Activated CD4-positive, alpha-beta T cell treated with anti-CD3 and anti-CD28 coated beads, Interleukin-2, amount 50 U/mL, for 16 hours (primary cell): ENCODE measurements at places on chromosomes 4 and X.
A peak's percentile ranks its signal among the peaks of the same experiment; 100 is the strongest.

DNA sequence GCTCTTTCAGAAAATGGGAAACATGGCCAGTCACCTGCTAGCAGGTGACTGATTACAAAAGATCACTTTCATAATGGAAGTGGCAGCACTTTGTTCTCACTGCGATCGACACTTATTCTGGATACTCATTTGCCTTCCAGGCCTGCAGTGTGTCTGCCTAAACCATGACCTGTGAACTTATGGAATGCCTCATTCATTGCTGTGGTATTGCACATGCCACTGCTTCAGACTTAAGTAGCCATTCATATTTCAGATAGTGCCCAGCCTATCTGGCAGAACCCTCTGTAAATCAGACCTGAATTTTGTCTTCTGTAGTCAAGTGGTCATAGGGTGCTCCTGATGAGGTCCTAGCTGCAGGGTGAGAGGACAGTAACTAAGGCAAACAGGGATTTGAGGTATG is 23.3 kb upstream of the MGST2 start:
- DNase-seq = no peak

DNA sequence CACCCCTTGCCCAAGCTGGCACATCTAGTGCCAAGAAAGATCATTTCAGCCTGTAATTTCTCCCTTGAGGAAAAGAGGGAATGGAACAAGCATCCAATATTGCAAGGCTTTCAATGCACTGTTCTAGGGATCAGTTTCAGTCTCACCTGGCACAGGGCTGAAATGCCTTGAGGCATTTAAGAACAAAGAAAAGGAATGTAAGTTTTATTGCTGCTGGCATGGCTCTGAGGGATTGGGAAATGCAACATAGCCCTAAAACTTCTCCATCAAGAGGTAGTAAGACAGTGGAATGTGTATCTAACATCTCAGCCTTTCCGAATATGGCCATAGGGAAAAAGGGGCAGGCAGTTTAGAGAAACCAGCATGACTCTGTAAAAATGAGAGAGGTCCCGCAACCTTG is 732.6 kb upstream of the LCORL start:
- DNase-seq = no peak

DNA sequence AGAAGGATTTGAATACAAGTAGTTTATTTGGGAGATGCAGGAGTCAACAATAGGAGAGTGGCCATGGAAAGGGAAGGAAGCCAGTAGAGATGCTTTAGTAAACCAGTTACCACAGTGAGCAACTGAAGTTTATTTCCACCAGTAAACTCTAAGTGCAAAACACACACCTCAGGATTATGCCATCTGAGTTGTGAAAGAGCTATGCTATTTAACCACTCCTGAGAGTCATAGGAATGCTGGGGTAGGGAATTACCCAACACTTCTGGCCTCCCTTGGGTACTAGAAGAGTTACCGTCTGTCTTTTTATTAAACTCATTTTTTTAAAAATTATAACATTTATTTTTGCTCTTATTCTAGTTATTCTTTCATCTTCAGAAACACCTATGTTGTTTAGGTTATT is 834.6 kb upstream of the AMOT start:
- DNase-seq = no peak

- no peak for DNase-seq
Measured at GRCh38 chrX:69469975-69470374, 34.2 kb upstream of the NALF2 start.

DNA sequence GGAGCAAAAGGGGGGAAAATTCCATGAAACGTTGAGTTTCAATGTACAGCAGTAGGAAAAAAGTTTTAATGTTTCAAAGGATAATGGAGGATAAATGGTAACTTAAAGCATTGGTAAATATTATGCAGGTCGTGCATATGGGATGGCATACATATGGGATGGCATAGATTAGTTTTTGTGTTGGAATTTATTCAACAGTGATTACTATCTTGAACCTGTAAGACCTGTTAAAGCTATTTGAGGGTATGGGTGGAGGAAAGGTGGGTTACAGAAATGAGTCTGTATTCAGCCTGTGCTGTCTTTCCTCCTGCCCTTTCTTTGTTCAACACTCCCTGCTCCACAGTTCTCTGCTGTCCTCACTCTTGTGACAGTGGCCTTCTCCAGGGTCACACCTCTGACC is 54.6 kb downstream of the ARHGAP10 start:
- DNase-seq = no peak

DNA sequence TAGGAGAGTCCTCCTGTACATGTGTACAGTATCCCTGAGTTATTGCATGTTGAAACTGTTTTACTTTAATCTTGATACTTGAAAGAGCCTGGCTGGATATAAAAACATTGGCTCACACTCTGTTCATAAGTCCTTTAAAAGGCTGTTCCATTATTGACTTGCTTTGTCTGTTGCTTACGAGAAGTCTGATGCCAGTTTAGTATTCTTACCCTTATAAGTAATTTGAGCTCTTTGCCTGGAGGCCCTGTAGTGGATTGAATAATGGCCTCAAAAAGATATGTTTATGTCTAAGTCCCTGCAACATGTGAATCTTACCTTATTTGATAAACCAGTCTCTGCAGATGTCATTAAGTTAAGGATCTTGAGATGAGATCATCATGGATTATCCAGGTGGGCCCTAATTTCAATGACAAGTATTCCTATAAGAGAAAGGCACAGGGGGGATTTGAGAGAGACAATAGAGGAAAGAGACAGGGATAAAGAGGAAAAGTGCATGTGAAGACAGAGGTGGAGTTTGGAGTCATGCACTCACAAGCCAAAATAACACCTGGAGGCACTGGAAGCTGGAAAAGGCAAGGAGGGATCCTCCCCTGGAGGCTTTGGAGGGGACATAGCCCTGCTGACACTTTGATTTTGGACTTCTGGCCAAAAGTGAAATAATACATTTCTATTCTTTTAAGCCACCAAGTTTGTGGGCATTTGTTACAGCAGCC is 98.1 kb downstream of the IRF2 start:
- DNase-seq = no peak

GRCh38 chr4:45475548-45475947 is 648.3 kb downstream of the GABRG1 start:
- no peak for DNase-seq

GRCh38 chr4:6258741-6259140 is 10.9 kb upstream of the WFS1 start:
- no peak for DNase-seq

- peak; percentile 63 for DNase-seq
Measured at GRCh38 chr4:56468097-56468422, 643 bp downstream of the SRP72 start.

DNA sequence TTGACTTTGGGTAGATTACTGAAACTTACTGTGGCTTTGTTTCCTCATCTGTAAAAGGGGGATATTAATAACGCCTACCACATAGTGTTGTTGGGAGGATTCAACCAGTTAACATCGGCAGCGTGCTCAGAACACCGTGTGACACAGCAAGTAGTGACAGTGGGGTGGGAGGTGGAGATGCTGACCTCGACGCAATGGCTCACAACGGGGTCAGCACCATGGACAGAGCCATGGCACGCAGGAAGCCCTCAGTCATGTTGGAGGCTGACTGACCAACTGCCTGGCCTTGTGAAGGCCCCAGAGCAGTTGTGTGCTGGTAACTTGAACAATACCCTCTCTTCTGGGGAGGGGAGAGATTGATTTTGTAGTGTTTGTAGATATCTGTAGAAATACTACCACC is 93.2 kb downstream of the WFS1 start:
- no peak for DNase-seq

GRCh38 chrX:48806081-48806480 is 4.2 kb downstream of the HDAC6 start:
- DNase-seq = no peak

- no peak for DNase-seq
Measured at GRCh38 chr4:8019396-8020365, 80.0 kb upstream of the AFAP1 start.

DNA sequence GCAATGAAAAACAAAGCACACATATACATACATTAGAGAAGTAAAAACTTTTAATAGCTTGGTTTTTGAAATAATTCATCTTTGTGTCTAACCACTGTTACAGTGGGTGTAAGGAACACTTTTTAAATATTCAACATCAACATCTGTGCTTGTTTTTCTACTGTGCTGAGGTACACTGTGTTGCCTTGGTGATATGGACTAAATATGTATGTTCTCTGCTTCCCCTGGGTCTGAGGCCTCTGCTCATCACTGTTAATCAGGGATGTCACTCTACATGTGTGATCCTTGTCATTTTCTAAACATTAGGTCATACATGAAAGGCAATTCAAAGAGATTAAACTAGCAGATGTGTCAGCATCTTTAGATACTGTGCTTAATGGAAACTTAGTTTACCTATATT is 10.9 kb downstream of the MCTS1 start:
- DNase-seq = no peak

DNA sequence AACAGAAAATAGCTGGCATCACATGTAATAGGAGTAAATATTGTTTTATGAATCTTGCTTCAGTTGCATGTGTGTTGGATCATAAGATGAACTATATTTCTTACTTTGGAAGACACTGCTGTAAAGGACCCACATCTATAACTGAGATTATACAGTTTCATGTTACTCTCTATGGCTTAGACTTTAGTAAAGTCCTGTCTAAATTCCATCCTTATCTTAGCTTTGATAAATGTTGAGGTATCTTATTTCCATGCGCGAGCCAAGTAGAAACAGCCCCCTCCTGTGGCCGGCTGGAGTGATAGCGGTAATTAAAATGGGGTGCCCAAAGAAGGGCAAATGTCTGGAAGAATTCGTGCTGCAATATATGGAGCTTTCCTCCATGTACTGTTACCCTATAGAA is 43.0 kb downstream of the CCDC158 start:
- peak; percentile 37 for DNase-seq

DNA sequence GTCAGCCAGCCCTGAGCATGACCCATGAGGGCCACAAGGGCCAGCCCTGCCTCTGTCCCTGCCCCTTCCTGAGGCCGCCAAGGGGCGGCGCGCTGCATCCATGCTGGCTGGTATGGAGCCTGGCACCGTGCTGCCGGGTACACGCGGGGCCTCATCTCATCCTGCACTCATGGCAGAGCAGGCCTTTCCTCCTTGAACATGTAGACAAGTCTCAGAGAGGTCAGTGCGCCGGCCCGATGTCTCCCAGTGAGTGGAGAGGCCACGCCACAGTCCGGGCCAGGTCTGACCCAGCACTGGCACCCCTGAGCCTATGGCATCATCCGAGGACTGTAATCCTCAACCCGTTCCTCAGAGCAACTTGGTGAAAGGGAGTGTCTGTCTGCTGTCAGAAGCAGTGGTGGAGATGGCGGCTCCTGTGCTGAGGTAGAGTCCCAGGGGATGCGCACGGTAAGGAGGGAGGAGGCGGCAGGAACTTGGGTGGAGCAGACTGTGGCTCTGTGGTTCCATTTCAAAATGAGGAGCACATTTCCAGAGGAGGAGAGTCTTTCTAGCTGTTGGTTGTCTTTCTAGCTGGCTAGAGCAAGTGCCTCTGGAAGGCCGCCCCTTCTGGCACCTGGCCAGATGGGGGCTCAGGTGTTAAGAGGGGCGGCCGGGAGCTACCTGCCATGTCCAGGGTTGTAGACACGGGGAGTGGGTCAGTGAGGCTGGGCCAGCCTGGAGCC is 32.8 kb downstream of the TRMT44 start:
- no peak for DNase-seq

DNA sequence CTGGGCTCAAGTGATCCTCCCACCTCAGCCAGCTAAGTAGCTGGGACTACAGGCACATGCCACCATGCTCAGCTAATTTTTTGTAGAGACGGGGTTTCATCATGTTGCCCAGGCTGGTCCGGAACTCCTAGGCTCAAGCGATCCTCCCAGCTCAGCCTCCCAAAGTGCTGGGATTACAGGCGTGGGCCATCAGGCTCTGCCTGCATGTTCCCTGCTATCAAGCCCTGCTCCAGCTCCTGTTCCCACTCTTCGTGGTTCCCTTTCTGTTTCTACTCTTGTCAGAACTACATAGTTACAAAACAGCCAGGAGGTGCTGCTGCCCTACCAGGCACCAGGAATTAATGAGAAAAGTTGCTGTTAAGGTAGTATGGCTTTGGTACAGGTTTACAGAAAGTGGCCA is 8.7 kb downstream of the TIMP1 start:
- no peak for DNase-seq

DNA sequence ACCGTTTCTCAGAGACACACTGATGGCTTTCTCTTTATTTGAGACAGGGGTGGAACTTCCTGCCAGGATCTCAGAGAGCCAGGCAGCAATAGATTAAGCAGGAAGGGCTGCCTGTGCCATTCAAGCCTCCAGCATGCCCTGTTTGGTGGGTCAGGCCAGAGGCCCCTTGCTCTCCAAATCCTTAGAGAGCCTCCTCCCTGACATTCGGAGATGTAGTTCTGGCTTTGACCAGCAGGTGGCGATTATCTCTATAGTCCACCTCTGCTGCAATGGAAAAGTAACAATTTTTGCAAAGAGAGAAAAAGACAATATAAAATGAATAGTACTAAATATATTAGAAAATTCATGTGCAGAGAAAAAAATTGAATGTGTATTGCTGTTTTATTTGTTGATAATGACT is 93.9 kb downstream of the NXF2B start:
- peak; percentile 65 for DNase-seq

GRCh38 chrX:155221351-155221750 is 5.1 kb downstream of the VBP1 start:
- no peak for DNase-seq

GRCh38 chr4:145805490-145805889 is 125.5 kb downstream of the C4orf51 start:
- DNase-seq = no peak

DNA sequence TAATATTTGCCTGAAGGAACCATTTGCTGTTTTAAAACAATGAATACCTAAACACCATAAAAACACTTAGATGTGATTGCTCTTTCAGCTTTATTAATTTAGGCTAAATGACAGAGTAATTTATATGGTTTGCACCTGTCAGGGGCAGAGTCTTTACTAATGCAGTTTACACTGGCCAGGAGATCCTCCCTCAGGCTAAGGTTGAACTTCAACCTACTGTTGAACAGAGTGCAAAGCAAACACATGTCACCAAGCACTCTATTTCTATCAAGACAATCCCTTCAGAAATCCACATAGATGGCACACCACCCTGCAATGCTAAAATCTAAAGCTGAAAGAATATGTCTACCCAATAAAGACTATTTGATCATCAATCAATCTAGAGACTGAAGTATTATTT is 147.3 kb downstream of the KLHL13 start:
- no peak for DNase-seq

- no peak for DNase-seq
Measured at GRCh38 chrX:72313707-72314641, 8.3 kb upstream of the CITED1 start.

GRCh38 chrX:28590396-28590795 is 3.1 kb downstream of the IL1RAPL1 start:
- no peak for DNase-seq

GRCh38 chr4:103150677-103151076 is 47.5 kb downstream of the CENPE start:
- DNase-seq = peak; percentile 14
